ENCODE measurements at places on chromosomes 2 and 18.
A peak's percentile ranks its signal among the peaks of the same experiment; 100 is the strongest.

- DNase-seq = no peak
Observed at GRCh38 chr2:5696945-5697521, 4.8 kb downstream of the SOX11 start.

DNA sequence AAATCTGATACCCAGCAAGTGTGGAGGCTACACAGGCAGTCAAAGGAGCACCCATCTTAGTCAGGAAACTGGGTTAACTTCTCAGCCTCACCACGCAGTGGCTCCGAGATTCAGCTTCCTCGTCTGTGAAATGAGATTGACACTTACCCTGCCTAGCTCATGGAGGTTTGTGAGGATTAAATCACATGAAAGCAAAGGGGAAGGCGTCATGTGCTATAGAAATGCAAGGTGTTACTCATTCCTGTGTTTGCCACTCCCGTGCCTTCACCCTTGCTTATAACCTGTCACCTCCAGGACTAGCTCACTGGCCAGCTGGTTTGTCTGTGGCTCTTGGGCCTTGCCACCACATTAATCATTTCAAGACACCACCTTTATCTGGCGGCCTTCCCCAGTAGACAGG, 118.9 kb upstream of the FOSL2 start:
- no peak for DNase-seq

GRCh38 chr2:184906709-184907108, 308.4 kb downstream of the ZNF804A start:
- no peak for DNase-seq

DNA sequence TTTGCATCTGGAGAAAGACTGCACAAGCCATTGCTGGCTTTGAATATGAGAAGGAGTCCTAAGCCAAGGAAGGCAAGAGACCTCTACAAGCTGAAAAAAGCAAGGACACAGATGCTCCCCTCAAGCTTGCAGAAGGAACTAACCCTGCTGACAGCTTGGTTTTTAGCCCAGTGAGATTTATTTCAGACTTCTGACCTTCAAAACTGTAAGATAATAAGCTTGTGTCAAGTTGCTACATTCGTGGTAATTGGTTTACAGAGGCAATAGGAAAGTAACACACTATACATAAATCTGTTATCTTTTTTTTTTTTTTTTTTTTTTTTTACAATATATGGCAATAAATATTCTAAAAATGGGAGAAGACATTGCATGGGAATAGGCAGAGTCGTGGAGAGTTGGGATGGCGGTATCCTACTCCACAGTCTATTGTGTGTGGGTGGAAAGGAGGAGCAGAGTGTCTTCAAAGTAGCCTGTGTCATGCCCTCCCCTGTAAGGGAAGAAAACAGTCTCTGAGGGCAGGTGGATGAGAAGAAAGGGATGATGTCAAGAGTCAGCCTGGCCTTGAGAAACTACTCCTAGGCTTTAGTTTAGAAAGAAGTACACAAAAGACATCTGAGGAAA, 196.9 kb downstream of the THSD7B start:
- no peak for DNase-seq

- no peak for DNase-seq
Observed at GRCh38 chr2:124136110-124136509, 111.0 kb downstream of the CNTNAP5 start.

DNA sequence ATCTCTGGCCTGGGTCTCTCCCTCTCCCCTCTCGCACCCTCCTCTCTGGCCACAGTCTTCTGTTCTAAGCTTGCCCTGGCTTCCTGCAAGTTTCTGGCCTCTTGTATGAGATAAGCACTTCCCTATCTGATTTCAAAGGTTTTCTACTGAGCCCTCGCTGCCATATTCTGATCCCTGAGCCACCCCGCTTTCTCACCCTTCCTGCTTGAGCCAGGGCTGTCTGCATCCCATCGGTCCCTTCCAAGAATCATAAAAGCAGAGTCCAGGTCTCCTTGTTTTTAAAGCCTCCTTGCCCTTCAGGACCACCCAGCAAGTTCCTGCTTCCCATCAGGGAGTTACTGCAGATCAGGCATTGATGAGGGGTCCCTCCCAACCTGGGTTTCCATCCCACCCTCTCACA, 110.2 kb downstream of the PRKCE start:
- no peak for DNase-seq

DNA sequence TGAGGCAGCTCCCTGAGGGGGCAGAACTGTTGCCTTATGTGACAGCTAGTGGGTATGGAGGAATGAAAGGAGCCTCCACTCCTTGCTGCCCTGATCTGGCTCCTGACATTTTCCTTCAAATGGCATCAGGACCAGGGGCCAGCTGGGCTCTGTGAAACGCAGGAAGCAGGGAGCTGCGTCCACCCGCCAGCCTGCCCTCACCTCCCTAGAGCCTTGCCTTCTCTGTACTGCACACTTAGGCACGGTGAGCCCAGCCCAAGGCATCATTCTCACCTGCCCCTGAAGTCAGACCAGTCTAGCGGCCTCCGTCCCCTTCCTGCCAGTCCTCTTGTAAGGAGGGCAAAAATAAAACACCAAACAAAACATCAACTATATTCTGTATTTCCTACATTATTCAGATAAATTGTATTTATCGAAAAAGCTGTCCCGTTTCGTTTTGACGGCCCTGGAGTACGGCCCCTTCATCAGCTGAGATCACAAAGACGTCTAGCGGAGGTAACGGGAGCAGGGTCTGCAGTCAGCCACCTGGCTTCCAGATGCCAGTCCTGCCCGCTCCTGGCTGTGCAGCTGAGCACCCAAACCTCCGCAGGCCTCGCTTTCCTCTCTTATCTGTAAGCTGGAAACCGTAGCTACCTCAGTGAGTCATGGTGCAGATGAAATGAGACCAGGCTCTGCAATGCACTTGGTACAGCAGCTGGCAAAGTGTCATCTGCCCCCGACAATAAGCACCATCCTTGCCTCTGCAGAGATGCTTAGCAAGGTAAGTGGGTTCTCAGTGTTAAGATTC, 6.9 kb upstream of the CTDP1 start:
- DNase-seq = no peak

DNA sequence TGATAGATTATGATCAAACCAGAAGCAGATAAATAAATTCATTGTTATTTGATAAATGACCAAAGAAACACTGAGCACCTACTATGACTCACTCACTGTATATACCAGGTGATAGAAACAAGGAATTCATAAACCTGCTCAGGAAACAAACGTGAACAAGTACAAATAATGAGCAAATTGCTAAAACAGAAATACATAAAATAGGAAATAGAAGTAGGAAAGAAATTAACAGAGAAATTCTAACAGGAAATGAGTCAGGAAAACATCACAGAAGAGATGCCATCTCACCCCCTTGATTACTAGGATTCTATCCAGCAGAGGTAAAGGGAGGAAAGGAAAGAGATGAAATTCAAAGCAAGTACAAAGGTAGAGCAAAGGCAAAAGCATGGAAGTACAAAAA, 31.3 kb downstream of the EXOC6B start:
- DNase-seq = no peak

DNA sequence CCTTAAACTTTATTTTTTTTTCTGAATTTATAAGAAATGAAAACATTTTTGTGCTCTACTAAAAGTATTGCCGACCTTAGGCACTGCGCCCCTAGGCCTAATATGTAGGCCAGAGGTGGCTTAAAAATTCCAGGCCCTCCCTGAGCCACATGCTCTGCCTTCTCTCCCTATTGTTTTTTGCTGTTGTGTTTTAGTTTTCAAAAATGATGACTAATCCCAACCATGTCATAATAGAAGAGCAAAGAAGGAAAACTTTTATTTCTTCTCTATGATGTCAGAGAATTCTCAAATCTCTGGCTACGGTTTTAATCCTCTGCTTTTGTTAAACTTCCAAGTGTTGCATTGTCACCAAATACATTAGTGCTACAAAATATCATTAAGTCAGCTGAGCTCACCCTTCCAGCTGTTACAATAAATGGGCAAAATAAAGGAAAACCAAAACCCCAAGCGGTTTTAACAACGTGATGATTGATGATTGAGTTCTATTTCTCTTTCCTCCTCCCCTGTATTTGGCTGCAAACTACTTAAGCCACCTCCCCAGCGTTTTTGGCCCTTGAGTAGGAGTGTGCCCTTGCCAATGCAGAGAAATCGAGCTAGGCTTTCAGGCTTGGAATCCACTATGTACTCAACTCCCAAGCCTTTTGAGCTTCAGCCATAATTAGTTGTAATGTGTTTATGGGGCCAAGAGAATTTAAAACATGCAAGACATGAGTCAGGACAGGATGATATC, 163.5 kb upstream of the POU3F3 start:
- DNase-seq = no peak

GRCh38 chr2:121362774-121363173, 77.8 kb upstream of the TFCP2L1 start:
- no peak for DNase-seq

DNA sequence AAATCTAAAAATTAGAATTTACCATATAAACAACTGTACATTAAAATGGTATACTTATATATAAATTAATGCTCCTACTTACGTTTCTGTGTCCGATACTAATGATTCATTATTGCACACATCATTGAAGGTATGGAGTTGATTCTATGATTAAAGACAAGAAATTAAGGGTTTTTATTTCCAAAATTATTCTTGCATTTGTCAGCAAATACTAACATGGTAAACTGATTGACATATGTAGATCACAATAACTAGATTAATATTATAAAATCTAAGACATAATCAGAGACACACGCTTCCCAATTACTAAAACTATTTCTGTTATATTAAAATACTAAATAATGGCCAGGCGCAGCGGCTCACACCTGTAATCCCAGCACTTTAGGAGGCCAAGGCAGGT, 92.6 kb downstream of the USP34 start:
- no peak for DNase-seq

DNA sequence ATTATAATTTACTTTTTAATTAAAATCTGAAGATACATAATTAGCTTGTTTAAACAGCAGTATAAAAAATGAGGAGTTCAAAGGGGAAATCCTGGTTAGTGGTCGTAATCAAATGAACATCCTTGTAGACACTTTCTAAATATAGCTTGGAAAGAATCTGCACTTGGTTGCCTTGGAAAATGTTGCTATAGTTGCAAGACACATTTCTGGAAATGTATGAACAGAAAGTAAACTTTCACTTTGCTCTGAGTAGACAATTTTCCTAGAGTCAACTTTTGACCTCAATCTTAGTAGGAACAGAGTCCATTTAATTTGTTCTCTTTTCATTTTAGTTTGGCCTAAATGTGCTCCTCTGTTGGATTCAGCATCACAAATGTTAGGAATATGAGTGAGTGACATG, 38.3 kb downstream of the GCA start:
- no peak for DNase-seq

DNA sequence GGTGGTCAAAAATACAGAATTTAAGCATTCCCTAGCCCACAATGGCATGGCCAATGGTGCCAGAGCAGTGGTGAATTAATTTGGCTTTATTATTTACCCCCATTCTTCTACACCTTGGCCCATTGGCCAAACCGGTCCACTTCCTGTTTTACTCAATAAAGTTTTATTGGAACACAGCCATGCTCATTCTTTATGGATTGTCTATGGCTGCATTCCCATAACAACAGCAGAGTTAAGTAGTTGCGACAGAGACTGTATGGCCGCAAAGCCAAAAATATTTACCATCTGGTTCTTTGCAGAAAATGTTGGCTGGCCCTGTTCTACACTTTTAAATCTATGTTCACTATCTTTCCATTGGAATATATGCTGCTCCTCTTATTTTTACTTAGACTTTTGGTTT, 130.3 kb upstream of the CCDC68 start:
- DNase-seq = no peak

- no peak for DNase-seq
Observed at GRCh38 chr2:64024259-64024949, 5.2 kb upstream of the VPS54 start.

DNA sequence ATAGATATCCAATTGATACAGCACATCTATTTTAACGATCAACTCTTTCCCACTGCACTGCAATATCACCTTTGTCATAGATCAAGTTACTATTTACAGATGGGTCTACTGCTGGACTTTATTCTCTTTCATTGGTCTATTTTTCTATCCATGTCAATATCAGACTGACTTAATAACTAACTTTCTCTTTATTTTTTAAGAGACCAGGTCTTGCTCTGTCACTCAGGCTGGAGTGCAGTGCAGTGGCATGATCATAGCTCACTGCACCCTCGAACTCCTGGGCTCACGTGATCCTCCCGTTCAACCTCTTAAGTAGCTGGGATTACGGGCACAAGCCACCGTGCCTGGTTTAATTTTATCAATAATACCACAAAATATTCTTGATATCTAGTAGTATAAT, 71.2 kb downstream of the TLK1 start:
- no peak for DNase-seq

GRCh38 chr2:24919037-24919505, 966 bp downstream of the ADCY3 start:
- DNase-seq = peak; percentile 34

DNA sequence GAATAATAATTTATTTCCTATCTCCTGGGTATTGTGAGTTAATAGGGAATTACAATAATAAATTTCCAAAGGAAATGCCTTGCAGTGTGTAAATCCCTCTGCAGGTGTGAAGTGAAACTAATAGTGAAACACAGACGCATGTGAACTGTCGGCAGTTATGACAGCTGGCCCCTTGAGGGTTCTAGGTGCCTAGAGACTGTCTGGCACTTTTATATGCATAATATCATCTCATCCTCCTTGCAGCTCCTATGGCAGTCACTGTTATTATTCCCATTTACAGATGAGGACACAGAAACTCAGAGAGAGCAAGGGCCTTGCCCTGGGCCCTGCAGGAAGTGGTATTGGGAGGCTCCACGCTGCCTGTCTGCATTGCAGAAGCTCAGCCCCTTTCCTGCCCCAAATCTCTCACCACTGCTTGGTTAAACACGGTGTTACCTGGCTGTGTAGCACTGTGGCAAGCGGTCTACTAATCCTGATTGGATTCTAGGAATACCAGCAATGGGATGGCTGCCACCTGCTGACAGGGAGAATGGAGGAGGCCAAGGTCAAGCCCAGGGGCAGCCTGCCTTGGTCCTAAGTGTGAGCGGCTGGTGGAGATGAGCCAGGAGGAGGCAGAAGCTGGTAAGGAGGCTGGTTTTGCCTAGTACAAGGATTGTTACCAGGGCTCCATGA, 32.8 kb upstream of the ACKR3 start:
- no peak for DNase-seq

DNA sequence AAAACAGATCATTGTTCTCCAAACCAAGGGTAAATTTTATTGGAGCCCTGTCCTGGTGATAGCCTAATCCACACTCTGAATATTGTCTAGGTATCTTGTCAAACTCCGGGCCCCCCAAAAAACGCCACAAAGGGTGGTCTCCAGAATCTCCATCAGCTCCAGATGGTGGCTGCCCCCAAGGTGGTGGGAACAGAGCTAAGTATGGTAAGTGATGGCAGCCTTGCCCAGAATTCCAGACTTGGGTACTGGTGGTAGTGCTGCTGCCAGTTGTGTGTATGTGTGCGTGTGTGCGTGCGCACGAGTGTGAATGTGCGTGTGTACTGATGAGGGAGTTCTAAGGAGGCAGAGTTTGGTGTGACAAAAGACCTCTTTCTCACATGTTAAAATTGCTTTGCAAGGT, 51.2 kb downstream of the GREB1 start:
- DNase-seq = no peak
